ENCODE measurements at places on chromosomes 5 and 9.

DNA sequence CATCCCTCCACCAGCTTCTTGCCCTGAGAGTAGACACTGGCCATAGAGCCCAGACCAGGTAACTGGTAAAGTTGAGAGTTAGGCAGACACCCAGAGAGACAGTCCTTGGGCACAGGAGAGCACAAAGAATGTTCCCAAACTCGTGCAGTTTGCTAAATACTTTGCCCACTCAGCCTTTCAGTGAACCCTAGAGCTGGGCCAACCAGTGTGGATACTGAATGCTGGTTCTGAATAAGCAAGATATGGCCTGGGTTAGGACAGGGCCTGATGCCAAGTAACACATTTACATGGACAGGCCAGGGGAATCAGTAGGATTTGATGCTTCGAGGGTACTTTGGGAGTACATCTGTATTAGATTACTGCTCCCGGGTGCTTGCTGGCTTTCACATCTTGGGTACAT, 185.4 kb downstream of the SH3GL2 start:
- no peak for DNase-seq

DNA sequence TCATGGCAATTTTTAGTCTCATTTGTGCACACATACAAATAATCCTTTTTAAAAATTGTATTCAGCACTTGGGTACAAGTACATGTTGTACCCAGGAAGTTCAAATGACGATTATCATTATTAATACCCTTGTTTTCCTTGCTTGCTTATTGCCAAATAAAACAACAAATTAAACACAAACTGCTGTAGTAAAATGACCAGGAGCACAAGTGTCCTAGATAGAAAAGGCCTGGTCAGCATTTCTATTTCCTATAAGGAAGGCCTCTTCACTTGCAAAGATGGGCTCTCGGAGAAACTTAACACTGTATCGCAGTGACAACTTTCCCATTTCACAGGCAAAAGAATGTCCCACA, 34.7 kb upstream of the PLPP1 start:
- peak; percentile 76 for DNase-seq

DNA sequence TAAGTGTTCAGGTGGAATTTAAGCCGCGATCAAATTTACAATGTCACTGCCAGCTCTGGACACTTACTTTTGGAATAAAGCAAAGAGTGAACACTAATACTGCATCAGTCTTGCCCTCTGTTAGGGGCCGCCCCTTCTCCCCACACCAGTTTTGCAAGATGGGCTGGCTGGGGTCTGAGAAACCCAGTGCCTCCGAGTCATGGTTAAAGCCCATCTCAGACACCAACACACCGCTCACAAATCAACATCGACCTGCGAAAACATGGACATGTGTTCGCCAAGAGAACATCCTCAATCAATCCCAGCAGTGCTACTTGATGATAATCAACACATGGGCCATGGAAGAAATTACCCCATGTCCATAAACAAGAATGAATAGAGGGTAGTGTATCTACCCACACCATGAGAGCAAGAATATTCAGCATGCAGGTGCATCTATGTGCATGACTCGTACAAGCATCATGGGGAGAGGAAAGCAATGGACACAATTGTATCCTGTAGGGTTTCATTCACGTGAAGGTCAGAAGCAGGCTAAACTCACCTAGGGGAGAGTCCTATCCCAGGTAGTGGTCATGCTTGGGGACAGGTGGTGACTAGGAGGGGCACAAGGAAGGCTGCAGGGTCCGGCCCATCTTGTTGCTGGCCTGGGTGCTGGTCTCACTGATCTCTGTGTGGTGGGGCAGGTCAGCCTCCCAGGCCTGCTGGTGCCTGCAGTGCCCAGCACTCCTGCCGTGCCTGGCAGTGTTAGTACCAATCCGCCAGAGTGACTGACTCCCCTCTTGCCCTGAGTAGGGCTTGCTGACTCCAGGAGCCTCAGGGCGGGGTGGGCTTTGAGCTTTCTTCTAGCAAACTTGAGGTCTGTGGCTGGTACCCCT, 5.0 kb downstream of the S1PR3 start:
- DNase-seq: no peak

DNA sequence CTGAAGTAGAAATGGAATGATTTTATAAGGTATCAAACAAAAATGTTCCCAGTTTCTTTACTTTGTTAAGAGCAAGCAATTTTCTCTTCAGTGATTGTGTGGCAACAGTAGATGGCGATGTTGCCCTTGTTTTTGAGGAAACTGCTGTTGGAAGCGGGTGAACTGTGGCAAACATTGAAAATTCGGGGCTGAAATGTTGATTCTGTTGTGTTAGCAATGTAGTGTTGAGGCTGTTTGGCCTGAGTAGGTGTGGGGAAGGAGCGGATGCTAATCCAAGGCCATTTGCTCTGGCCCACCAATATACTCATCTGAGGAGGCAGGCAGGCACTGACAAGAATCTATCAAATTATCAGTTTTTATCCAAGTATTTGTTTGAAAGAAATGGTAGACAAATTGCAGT, 129.8 kb downstream of the SLC12A2 start:
- peak; percentile 67 for DNase-seq

DNA sequence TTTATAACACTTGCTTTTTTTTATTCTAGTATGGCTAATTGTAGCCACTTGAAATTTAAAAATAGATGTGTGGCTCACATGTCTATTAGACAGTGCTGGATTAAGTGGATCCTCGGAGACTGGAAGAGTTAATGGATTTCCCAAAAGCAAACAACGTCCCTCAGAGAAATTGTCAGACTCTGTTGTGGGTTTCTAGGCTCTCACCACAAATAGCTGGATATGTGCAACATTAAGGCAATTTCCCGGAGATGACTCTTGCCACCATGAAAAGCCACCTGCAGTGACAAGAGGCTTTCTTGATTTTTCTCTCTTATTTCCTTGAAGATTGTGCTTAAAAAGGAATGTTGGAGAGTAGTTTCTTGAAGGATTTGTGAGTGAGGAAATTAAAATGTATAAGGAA, 43.2 kb downstream of the TMEM167A start:
- no peak for DNase-seq

- DNase-seq: peak; percentile 41
Observed at GRCh38 chr9:129557192-129558036, 63.5 kb downstream of the C9orf50 start.

- DNase-seq: no peak
Observed at GRCh38 chr5:73027361-73027760, 71.5 kb downstream of the FCHO2 start.
